Activated naive CD4-positive, alpha-beta T cell treated with anti-CD3 and anti-CD28 coated beads, Interleukin-2, amount 50 U/mL, for 72 hours (primary cell): ENCODE measurements at places on chromosomes 7 and 10.

GRCh38 chr7:137689761-137690160, 157.0 kb downstream of the DGKI start:
- DNase-seq = no peak

DNA sequence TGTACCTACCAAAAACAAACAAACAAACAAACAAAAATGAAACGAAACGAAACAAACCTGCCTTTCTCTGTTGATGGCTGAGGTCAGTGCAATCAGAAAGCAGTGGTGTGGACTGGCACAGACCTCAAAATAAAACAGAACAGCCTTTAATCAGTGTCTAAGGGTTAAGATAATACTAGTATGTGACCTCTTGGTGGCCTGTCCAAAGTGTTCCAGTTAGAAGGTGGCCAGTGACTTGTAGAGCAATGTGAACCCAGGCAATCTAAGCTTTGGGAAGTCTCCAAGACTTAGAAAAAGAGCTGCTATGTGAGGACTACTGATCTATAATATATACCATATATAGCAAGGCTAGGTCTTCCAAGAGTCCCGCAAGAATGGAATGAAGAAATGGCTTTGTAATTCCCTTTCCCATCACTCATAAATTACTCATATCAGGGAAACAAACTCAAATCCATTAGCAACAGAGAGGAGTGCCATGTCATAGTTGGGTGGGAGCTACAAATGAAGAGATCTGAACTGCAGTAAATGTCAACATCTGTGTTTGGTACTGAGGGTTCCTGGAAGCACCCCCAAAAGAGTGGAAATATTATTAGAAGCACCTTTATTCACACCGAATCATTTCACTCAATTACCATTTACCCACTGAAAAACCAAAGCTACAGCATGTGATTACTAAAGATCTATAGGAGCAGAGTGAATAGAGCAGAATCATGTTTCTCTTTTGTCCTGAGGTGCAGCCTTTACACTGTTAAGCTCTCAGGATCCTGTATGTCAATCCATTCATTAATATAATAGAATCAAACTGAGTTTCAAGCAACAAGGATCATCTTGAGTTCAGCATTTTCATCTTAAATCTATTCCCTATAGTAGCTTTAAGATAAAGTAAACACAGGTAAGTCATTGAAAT, 28.0 kb downstream of the ABLIM1 start:
- DNase-seq = no peak

GRCh38 chr7:118615-119391, 73.6 kb upstream of the FAM20C start:
- no peak for DNase-seq

DNA sequence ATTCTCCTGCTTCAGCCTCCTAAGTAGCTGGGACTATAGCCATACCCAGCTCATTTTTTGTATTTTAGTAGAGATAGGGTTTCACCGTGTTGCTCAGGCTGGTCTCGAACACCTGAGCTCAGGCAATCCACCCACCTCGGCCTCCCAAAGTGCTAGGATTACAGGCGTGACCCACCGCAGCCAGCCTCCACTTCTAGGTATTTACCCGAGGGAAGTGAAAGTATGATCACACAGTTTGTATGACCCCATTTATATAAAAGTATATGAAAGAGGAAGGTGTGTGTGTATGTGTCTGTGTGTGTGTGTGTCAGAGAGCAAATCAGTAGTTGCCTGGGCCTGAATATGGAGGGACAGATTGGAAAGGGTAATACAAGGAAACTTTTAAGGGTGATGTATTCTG, 2.0 kb upstream of the PURB start:
- no peak for DNase-seq

- DNase-seq = no peak
These were observed 41.6 kb downstream of the PDSS1 start for GRCh38 chr10:26739071-26739631.
